ENCODE measurements at places on chromosomes 5 and 9. TPM values are rescaled to one million over a fixed set of nuclear protein-coding genes. Genes with fewer than 3 reads are reported as not detected.

Gene MEIKIN
- total RNA-seq, result not detected

Gene PURA
- total RNA-seq, result 6.6 TPM

Gene GABRG2
- total RNA-seq, result not detected

Gene SLC28A3
- total RNA-seq, result 15.0 TPM

Gene MRPS27
- 53.4 TPM for total RNA-seq

Gene CACFD1
- 5.5 TPM for total RNA-seq

Gene MYMK
- total RNA-seq, result not detected

GRCh38 chr5:7876867-7877266 lies 7.9 kb downstream of the MTRR start:
- DNase-seq, result peak; percentile 70

GRCh38 chr5:6868575-6869215 lies 155.5 kb downstream of the TENT4A start:
- no peak for DNase-seq

- DNase-seq, result no peak
Observed at GRCh38 chr5:72194846-72195245, 87.6 kb downstream of the MAP1B start.

GRCh38 chr9:22208846-22209585 lies 199.9 kb upstream of the CDKN2B start:
- peak; percentile 90 for DNase-seq

DNA sequence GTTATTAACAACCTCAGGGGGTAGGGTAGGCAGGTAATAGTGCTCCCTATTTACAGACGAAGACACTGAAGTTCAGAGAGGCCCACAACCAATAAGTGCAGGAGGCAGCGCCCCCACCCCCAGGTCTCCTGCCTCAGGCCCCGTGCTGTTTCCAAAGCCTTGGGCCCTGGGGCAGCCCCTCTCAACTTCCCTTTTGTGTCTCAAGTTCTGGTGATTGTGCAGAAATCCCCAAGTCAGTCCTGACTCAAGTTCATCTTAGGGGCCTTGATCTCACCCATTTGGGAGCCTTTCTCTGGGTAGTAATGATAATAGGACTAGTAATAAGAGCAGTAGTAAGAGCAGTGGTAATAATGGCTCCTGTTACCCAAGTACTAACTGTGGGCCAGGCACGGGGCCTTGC lies 35.5 kb upstream of the ASS1 start:
- no peak for DNase-seq

DNA sequence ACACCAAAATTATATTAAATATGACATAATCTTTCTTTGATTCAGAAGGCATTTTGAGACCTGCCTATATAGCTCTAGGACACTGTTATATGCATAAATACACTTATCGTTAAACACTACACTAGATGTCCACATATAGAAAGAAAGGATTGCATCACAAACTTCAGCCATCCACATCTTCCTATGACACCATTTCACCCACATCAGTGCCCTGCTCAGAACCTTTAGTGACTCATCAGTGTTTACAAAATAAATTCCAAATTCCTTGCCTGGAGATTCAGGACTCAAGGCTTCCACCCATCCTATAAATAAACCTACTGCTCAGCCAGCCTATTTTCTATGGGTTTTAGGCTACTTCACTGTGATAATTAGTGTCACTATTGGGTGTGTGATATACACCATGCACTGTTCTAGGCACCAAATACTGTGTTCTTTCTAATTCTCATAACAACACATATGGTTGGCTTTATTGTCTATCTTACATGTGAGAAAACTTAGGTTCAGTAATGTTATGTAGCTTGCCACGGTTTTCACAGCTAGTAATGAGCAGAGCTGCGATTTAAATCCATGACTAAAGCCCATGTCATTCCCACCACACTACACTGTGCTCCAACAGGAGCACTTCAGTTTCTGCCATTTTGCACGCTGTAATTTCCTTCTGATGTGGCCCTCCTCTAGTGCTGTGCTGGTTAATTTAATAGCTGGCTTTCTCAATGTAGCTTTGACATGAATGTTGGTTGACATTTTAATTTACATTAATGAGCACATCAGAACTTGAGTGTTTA lies 103.3 kb downstream of the SREK1 start:
- DNase-seq, result peak; percentile 89

All from bronchial epithelial cell (primary cell).